ENCODE measurements at places on chromosomes 12 and 14.

- no peak for DNase-seq
Observed at GRCh38 chr14:44405011-44405486, 102.0 kb downstream of the FSCB start.

GRCh38 chr12:42589465-42590329 is at the start of gene PRICKLE1:
TSS of gene PRICKLE1 (minus strand) at chr12:42589746. CDS start at chr12:42472516, 117,230 bp downstream.
- no peak for DNase-seq

DNA sequence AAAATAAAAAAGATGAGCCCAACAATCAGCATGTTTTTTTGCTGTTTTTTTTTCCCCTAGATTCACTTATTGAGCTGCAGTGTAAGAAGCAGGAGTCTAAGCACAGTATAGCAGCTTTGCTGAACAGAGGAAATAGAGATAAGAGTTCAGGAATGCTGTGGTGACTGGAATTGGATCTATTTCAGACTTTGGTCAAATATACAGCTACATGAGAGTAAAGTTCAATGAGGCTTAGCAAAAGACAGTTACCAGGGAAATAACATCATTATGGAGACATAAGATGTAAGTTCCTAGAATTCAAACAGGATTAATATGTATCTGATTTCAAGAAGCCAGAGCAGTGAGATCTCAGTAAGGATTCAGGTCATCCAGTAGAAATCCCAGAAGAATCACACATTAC is 613.0 kb downstream of the RPS29 start:
- no peak for DNase-seq

- DNase-seq: no peak
Observed at GRCh38 chr12:30877105-30877875, 49.3 kb upstream of the TSPAN11 start.

DNA sequence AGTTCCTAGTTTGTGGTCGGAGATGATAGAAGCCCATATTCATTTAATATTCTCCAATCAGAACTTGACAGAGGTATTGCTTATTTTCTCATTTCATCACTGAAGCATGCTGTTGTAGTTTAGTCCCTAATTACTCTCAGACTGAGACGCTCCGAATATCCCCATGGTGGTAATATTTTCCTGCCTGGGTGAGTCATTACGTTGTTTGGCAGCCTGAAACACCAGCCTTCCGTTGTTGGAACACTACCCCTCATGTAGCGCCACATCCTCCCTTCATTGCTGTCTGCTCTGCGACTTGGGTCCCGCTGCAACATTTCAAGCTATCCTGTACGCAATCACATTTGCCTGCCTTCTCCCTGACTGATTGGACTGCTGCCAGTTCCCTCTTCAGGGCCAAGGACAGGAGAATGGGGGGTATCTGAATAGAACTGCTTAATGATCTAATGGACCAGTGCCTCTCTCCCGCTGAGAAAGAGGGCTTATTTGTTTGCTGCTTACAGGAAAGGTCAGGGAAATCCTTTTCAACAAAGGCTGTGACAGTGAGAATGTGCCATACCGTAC is 369.1 kb downstream of the NPAS3 start:
- DNase-seq: peak; percentile 79

GRCh38 chr14:103830511-103831270 is 16.7 kb downstream of the PPP1R13B start:
- DNase-seq: no peak

Measured in fibroblast of the conjunctiva (primary cell).